ENCODE measurements at places on chromosomes 4 and X.

GRCh38 chr4:56657818-56658217, 23.3 kb downstream of the HOPX start:
- DNase-seq: no peak

- DNase-seq: no peak
These were observed 13.6 kb downstream of the ACSL1 start for GRCh38 chr4:184812199-184812542.

DNA sequence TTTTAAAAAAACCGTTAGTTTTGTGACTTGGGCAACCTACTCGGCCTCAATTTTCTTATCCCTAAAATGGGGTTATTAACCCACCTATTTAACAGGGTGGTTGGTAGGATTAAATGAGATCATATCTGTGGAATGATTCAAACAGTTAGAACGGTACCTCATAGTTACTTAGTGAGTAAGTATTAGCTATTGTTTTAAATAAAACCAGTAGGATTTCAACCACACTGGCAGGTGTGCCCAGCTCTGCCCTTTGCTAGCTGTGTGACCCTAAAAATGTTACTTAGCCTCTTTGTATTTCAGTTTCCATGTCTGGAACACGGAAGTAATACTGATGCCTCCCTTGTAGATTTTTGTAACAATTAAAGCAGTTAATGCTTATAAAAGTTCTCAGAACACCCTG, 225.8 kb upstream of the SPRY1 start:
- DNase-seq: no peak

DNA sequence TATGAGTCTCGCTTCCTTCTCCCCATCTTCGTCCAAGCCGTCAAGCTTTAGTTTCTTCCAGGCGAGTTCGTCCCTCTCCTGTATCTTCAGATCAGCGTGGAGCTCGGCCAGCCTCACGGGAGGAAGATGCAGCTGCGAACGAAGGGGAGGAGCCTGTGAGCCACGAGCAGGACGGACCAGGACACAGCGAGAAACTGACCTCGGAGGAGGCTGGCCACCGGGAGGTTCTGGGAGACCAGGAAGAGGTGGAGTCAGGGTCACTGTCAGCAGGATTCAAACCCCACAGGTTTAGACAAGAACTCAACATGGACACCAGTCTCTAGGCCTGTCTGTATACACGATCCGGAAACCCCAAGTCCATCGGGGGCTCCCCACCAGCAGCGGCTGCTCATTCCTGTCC, 7.3 kb downstream of the LRPAP1 start:
- no peak for DNase-seq

DNA sequence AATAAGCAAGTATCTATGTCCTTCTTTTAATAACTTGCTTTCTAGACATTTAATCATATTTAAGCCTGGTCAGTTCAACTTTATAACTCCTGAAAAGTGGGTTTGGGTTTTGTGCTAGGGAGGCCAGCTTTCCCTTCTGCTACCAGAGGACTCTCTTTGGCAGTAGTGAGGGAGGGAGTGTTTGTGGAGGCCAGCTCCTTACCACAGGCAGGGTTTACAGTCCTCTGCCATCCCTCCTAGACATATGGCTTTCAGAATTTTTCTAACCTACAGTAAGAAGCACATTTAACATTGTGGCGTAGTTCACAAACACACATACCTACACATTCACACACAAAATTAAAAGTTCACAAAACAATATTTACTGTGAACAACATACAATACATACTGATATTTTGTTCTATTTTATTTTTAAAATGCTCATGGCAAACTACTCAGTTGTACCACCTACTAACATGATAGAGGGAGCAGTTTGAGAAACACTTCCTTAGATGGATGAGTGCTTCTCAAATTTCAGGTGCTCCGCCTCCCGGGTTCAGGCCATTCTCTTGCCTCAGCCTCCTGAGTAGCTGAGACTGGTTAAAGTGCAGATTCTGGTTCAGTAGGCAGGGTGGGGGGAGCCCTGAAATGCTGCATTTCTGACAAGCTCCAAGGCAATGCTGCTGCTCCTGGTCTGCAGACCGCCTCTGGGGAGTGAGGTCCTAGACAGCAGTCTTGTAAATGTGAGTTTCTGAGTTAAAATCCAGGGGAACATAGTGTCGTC, 86.7 kb downstream of the PTTG2 start:
- DNase-seq: no peak

DNA sequence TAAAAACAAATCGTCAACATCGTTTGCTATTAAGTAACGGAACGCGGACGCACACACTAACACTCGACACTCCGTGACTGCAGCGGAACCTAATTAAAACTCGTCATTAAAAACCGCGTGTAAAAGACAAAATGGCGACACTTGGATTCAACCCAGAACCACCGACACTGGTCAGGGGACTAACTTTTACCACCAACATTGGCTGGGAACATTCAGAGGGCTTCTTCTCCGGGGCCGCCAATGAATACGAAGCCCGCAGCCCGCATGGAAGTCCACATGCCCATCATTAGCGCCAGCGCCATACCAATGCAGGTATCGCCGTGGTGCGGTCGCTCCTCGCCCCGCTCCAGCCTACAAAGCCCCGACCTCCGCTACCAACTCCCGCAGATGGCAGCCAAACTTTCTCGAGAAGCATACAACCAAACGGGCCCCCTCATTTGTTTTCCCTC, 498 bp downstream of the RBMX start:
- DNase-seq: peak; percentile 20

DNA sequence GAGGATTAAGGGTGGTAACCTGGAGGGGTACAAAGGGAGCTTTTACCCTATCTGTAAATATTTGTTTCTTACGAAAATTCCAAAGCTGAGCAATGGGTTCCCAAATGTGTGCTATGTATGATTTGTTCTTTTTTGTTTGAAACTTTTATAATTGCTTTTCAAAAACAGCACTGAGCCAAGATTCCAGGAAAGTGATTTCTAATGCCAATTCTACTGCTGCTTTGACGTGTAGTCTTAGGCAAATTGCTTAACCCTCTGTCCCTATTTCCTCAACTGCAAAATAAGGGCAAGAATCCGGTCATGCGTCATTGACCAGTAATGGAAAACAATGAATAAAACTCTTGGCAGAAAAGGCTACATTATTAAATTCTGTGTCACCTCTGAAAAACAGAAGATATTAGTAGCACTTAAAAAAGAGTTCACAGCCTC, 454.7 kb downstream of the IL15 start:
- no peak for DNase-seq

- DNase-seq: no peak
These were observed 2358.0 kb downstream of the ARAP2 start for GRCh38 chr4:33886356-33886755.

GRCh38 chr4:170400361-170400760, 310.6 kb upstream of the AADAT start:
- no peak for DNase-seq

DNA sequence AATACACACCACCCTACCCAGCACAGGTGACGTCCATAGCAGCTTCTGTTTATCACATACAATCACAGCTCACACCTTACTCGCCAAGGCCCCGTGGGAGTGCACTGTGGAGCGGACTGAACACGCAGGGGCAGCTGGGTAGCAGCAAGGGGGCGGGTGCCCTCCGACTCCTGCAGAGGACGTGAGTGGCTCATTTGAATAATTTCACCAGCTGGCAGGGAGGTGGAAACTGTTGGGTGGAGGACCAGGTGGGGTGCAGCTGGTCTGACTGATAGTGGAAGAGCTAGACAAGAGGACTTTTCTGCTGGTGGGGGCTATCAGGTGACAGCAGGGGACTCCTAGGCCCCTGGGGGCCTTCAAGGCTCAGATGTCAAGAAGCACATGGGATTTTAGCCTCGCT, 16.3 kb downstream of the MAN2B2 start:
- DNase-seq: no peak

- no peak for DNase-seq
These were observed 417.9 kb downstream of the GPM6A start for GRCh38 chr4:175394208-175394607.

GRCh38 chrX:15789979-15790768, at the start of gene ZRSR2:
Gene ZRSR2, plus strand, starts transcription at chrX:15790484. Its CDS starts 12 bp downstream, at chrX:15790496.
- DNase-seq: peak; percentile 80

DNA sequence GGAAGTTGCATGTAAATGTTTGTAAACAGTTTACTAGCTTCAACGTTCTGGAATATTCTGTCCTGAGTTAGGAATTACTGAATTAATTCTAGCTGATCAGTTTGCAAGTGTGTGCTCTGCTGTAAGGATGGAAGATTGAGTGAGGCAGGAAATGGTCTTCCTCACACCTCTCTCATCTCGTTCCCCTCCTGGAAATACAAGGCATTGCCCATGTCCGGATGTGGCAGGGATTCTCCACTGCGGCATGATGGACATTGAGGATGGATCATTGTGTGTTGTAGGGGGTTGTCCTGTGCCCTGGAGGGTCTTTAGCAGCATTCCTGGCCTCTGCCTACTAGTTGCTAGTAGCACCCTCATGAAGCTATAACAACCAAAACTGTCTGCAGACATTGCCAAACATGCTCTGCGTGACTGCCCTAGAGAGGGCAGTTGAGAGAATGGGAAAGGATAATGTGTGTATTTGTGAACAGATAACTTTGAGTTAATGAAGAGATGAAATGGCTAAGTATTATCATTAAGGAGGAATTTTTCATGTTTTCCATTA, 12.6 kb downstream of the CA5B start:
- no peak for DNase-seq

DNA sequence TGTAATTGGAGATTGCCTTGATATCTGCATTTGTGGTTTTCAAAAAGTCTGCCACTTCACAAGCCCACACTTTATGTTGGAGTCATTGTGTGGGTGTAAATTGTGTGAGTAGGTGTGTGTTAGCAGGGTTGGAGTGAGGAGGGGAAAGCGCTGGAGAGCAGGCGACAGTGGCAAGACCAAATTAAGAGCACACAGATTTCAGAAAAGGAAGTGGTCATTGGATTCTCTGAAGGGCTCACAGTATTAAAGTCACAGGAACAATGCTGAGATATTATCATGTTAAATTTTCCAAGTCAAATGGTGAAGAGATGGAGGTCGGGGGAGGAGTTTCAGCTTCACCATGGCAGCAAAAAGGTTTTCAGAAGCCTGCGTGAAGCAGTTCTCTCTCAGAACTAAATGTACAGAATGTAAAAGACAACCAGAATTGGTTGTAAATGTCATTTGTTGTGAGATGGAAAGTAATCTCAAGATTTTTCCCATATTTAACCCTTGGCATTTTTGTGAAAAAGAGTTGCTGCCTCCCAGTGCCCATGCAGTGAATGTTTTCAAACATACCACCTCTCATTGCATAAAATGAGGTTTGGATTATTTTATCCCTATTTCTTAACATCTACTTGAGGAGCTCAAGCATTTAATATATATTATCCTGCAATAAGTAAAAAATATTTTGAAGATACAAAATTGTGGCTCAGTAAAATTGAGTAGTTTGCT, 265.9 kb downstream of the ZNF674 start:
- no peak for DNase-seq

DNA sequence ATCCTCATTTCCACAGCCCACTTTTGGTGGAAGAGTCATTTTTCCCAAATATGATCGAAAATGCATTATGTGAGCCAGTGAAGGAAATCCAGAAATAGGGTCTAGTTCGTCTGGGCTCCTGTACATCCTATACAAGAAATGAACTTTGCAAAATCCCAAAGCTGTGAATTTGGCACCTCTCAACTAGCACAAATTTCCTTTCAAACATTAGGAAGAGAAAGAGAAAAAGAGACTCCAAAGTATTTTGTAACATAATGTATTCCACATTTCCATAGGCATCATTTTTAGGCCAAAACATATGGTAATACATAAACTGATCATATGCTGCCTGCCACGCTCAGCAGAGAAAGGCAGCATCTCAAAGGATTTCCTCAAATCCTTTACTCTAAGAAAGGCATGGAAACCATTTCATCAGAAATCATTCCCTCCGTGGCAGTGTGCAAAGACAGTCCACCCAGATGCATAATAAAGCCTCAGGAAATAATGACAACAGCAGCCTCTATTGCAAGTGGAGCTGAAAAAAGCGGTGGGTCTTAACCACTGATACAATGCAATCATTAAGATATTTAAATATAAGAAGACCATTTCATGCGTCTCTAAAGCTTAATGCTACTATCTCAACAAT, 56.8 kb downstream of the ANOS1 start:
- DNase-seq: no peak

DNA sequence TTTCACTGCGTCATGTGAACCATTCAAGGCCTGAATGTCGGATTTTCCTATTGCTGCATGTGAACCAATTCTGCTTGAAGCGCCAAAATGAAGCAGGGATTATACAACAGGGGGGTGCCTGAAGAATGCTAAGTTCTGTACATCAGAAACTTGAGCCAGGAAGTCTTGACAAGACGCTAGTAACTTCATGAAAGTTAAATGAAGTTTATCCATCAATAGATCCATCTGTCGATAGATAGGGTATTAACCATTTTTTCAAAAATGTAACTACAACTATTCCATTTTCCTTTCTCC, 590 bp upstream of the NAF1 start:
- DNase-seq: no peak

DNA sequence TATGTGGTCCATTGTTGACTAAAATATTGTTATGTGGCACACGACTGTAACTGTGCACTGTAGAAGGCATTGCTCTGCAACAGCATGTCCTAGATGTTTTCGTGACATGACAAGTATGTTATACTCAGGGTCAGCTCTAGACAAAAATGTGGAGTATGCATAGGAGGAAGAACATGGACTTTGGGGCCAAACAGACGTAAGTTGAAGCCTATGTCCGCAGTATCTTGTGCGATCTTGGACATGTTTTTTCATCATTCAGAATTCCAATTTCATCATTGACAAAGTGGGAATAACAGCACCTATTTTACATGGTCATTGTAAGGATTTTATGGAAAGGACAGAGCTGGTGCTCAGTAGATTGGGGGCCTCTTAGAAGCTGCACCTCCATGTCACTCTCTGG, 27.7 kb upstream of the PROM1 start:
- DNase-seq: no peak

DNA sequence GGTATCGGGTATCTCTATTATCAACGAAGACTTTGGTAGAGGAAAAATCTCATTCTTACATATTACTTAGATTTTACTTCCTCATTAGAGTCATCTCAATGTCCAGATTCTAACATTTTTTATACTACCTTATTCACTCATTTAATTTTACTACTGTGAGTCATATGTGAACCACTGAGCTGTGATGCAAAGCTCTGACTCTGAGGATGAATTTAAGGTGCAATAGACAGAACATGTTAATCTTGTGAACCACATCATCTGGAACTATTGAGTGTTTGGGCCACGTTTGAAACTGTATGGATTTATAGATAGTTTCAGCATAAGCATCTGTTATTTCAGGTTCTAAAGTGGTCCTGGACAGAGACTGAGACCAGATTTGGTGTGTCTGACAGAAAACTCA, 78.4 kb downstream of the PWWP3B start:
- no peak for DNase-seq
